ENCODE measurements at places on chromosomes 12 and 14.

GRCh38 chr14:85622106-85622505 lies 92.2 kb downstream of the FLRT2 start:
- DNase-seq = no peak

GRCh38 chr12:19005257-19005801 lies 124.2 kb upstream of the PLEKHA5 start:
- no peak for DNase-seq

DNA sequence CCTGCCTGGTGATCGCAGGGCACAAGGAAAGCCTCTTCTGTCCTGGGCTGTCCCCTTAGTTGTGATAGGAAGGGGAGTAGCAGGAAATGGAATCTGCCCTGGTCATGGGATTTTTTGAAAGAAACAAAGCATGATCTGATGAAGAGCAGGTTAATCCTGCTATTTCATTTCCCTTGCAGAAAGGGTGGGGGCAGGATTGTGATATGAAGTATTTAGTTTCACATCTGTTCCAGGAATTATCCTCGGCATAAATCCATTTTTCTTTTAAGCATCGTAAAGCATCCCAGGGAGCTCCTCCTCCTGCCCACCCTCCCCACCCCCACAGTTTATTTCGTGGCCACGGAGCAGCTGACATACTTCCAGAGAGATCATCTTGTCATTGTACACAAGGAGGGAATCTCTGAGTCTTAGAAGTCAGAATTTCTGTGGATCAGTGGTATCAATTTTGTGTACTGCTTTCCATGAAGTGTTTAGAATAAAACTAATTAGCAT lies 53.1 kb downstream of the TGFB3 start:
- DNase-seq = no peak

DNA sequence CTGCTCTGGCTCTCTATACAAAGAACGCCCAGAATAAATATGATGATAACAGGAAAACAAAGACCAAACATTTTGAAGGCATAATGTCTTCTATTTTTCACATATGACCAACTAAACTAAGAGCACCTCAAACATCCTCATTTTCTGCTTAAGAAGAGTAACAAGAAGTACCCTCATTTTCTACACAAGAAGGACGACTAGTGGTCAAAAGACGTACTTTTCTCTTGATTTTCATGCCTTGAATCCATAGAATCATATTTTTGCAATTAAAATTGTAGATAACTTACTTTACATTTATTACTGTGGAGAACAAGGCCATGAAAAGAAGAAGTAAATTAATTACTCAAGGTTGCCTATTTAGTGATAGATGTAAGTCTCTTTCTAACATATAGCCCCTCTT lies 358.6 kb downstream of the DUSP6 start:
- no peak for DNase-seq

- DNase-seq = no peak
Measured at GRCh38 chr14:77882098-77882497, 82.2 kb downstream of the ADCK1 start.

DNA sequence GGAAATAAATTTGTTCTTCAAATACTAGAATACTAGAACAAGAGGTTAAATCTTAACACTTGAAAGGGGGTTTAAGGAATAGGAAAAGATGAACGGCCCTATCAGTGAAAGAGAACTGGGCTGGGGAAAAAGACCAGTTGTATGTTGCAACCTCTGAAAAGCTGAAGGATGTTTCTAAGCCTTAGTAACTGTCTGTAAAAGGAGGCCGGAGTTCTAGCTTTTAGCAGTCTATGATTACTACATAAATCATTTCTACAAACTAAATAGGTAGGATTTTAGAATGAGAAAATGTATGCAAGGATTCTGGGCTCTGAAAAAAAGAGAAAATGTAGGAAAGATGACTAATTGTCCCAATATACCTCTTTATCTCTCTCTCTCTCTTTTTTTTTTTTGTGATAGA lies 4.9 kb downstream of the CERS5 start:
- DNase-seq = no peak

GRCh38 chr14:73443758-73444157 lies 14.6 kb downstream of the NUMB start:
- no peak for DNase-seq

- DNase-seq = no peak
Measured at GRCh38 chr14:100691395-100692056, 35.2 kb upstream of the DLK1 start.

DNA sequence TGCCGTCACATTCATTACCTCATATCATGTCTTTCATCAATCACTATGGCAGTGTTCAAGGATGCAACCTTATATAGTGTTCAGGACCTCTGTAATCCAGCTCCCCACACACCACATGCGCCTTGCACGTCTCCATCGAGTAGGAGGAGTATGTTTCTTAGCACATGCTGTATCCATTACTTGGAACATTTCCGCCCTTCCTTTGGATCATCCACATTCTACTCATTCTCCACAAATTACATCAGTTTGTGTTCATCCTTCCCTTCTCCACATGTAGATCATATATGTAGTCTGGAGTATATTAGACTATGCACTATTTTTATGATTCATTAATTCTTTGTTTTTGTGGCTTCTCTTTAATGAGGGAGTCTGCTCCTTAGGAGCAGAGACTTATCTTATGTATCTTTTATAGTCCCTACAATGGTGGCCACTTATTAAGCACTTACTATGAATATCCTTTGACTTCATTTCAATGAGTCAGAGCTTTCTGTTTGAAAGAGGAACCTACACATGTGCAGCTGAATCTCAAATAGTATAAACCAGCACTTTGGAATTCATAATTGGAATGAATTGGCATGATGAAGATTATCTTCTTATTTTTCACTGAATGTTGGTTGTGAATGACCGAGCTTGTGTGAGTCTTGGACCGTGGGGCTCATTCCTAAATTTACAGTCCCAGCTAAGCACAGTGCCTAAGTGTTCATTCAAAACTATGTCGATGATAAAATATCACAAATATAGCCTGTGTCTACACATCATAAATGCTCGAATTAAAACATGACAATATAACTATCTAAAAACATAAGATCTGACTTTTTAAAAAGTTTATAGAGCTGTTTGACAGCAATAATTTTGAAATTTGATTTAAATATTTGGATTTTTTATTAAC lies 30.2 kb upstream of the NPAS3 start:
- no peak for DNase-seq

GRCh38 chr12:106068296-106068695 lies 70.5 kb downstream of the NUAK1 start:
- no peak for DNase-seq

- DNase-seq = no peak
Measured at GRCh38 chr14:43789458-43789857, 717.6 kb downstream of the FSCB start.

DNA sequence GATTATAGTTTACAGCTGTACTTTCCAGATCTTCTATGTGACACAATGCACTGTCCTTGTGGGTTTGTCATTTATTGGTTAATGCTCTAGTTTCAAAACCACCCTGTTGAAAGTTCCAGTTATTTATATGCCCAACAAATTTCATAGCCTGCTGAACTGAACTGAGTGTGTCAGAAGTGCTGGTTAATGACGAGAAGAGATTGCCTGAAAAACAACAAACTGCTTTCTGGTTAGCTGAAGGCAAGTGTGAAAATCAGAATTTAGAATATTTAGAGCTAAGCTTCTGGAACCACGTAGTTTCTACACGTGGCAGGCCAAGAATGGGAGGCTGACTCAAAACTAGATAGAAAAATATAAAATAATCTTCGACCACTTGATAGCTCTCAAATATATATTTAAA lies 19.1 kb upstream of the RIN3 start:
- DNase-seq = no peak

- DNase-seq = no peak
Measured at GRCh38 chr14:71497645-71498086, 434.6 kb upstream of the RGS6 start.

GRCh38 chr12:132560614-132561426 lies 49.6 kb downstream of the LRCOL1 start:
- peak; percentile 56 for DNase-seq

GRCh38 chr14:63492391-63492790 lies 50.8 kb downstream of the PPP2R5E start:
- DNase-seq = no peak

GRCh38 chr14:87196436-87196835 lies 796.5 kb downstream of the GALC start:
- DNase-seq = no peak

- DNase-seq = no peak
Measured at GRCh38 chr12:58977476-58977875, 57.2 kb upstream of the LRIG3 start.

DNA sequence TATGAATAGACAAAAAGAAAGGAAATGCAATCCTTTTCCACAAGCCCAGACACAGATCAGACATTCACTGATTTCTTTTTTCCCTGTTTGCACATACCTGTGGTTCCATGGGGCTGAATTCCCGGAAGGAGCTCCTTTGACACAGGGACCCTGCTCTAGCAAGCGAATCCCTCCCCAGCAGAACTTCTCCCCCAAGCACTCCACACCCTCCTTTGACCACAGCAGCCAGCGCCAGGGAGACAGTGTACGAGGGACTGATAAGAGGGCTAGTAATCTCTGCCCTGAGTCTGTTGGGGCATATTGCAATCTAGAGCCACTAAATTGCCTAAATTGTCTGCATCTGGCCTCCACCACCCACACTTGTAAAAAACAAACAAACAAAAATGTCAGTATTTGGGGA lies 83.4 kb upstream of the NTF3 start:
- no peak for DNase-seq

GRCh38 chr12:102885043-102885932 lies 31.8 kb downstream of the PAH start:
- no peak for DNase-seq

GRCh38 chr12:62913380-62913779 lies 21.6 kb downstream of the PPM1H start:
- DNase-seq = no peak

- DNase-seq = no peak
Measured at GRCh38 chr12:67891596-67891995, 97.7 kb upstream of the IFNG-AS1 start.

DNA sequence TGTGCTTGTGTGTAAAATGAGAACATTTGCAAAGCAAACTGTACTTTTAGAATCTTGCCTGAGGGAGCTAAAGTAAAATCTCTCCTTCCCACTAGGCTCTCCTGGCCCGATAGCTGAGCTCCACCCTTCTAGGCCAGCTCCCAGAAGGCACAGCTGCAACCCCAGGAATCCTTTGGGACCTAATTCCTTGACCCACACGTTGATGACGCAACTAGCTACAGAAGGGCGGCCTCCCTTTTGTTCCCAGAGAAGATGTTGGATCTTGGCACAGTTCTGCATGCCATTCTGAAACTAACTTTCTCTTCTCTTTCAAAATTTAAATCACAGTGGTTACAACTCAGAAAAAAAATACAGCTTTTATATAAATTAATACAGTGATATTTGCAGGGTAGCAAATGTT lies 268.1 kb downstream of the EGLN3 start:
- DNase-seq = no peak

DNA sequence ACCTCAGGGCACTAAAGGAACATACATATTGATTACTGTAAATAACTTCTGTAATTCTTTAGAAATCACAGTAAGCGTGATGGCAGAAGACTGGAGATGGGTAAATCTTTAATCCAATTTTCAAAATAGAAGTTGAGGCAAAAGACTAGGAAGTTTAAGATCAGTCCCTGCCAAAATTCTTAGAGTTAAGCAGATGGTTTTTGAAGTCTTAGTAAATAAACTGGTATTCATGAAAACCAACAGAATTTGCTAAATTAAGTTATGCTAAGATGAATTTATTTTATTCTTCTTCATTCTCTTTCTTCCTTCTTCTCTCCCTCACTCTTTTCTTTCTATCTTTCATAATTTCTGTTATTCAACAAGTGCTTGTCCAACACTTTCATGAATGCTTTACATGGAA lies 98.4 kb upstream of the GARIN6 start:
- no peak for DNase-seq

DNA sequence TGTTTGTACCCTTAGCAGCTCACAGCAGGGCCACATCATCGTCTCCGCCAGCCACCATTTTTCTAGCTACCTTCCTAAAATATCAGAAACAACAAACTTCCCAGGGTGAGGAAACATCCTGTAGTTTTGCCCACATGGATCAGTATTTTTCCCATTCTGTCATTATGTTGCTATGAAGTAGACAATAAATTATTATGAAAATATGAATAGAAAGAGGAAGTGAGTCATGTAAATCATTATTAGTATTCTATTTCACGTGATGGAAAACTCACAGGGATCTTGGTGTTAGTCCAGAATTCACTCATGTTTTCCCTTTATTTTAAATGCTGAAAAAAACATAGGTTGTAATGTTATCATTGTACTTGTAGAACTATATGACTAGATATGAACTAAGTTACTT lies 319.4 kb downstream of the SYT1 start:
- DNase-seq = no peak

DNA sequence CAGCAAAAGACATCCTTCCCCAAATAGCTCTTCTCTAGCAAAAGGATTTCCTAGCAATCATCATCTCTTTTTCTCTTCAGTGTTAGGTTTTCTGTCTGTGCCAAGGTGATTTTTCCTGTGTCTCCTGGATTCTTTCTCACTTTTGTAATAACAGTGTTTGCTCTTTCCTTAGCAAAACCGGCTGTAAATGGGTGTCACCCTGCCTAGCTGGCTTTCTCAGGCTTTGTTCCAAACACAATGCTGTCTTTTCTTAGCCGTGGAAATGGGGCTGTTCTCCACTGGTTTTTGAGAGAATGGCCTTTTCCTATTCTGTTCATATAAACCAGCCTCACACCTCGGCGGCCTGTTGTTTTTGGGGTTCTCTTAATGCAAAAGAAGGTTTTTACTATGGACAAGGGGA lies 21.9 kb downstream of the JDP2 start:
- DNase-seq = no peak

DNA sequence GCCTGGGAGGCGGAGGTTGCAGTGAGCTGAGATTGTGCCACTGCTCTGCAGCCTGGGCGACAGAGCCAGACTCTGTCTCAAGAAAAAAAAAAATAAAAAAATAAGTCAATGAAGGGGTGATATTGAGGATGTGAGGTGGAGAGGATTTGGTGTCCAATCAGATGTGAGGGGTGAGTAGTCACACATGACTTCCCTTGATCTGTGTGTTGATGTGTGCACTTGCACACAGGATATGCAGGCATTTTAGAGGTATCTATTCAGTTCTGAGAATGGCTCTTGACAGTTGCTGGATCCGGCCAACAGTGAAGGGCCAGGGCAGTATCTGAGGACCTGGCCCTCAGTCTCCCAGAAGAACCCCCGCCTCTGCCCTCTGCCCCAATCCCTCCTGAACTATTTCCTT lies 7.8 kb upstream of the SP7 start:
- no peak for DNase-seq

- no peak for DNase-seq
Measured at GRCh38 chr12:69179786-69180185, 59.6 kb upstream of the CPSF6 start.

DNA sequence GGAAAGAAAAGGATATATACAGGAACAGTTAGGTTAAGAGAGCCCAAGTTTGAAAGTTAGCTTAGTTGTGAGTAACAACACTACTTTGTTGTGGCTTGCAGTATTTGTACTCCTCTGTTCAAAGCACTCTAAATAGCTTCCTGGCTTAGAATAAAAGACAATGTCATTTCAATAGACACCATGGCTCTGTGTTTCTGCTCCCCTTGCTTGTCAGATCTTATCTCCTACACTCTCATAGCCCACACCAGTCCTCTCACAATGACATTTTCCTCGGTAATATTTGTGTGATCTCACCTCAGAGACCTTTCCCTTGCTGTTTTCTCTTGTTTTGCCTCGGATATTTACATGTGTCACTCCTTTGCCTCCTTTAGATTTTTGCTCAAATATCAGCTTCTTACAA lies 418.4 kb downstream of the MDGA2 start:
- DNase-seq = no peak
